Activated T-cell treated with anti-CD3 and anti-CD28 coated beads, Interleukin-2, amount 50 U/mL, for 4 hours (primary cell): ENCODE measurements at places on chromosomes 12 and 14. TPM values are rescaled to one million over a fixed set of nuclear protein-coding genes. Genes with fewer than 3 reads are reported as not detected.

GRCh38 chr12:131615326-131616042 is 95.4 kb upstream of the SFSWAP start:
- DNase-seq, result no peak

The ST8SIA1 gene
- 4.0 TPM for total RNA-seq

DNA sequence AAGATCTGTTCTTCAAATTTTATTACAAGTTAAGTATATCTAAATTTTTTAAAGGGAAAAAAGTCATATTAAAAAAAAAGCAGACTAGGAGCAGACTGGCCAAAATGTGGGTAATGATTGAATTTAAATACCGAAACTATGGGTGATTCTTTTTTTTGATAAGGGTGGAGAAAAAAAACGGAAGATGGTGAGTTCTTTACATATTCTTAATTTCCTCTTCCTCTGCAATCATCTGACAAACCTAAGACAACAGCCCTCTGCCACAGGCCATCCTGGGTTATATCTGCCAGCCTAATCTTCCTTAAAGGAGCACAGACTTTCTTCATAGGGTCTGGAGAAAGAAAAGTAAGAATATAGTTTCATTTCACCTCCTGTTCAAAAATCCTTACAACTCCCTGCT is 108.0 kb downstream of the PPP2R5E start:
- no peak for DNase-seq

- no peak for DNase-seq
These were observed 401.7 kb downstream of the TRHDE start for GRCh38 chr12:72673853-72674252.

DNA sequence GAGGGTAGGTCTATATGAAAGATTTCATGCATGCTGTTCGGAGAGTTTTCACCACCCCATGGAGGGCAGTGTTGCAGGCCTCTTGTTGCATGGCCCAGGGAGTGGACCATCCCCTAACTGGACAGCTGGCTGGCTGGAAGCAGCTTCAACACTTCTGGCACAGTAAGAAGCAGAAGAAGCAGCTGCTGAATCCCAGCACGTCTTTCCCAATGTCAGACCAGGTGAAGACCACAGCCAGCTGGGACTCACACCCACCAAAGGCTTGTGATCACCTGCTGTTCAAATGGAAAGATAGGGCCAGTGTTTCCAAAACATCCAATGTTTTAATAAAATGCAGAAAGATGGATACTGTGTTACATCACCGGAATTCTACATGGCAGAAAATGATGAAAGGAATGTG is 1423.6 kb downstream of the AACS start:
- no peak for DNase-seq

The IFNG gene
- total RNA-seq, result 61.8 TPM

DNA sequence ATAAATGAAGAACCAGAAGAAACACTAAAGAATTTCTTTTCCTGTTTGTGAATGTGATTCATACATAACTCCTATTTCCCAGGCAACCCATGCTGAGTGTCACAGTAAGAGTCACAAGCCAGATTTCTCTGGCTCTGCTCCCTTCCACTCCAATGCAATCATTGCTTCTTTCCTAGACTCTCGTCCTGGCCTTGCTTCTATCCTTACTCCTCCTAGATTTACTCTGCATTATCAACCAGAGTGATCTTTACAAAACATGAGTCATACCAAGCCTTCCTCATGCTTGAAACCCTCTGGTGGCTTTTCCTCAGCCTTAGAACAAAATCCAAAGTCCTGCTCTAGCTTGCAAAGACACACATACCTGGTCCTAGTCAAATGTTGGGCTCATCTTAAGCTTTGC is 13.3 kb downstream of the IL22 start:
- no peak for DNase-seq

DNA sequence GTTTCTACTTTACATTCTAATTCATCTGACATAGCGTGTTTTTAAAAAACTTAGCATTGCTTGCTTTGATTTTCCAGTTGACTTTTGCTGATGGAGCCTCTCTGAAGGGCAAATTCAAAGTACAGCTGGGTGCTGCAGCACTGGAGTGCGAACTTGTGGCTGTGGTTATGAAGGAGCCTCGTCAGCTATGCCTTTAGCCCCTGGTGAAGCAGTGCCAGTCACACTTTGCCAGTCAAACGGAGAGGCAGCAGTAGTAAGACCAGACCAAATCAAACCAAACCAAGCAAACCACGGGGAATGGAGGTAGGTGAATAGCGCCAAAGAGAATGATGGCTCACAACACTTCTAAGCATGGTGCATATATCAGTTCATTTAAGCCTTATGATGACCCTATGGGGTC is 15.1 kb upstream of the SLC38A2 start:
- DNase-seq, result no peak

The TBPL2 gene
- not detected for total RNA-seq

GRCh38 chr12:58156697-58157096 is 215.3 kb downstream of the ATP23 start:
- DNase-seq, result no peak

DNA sequence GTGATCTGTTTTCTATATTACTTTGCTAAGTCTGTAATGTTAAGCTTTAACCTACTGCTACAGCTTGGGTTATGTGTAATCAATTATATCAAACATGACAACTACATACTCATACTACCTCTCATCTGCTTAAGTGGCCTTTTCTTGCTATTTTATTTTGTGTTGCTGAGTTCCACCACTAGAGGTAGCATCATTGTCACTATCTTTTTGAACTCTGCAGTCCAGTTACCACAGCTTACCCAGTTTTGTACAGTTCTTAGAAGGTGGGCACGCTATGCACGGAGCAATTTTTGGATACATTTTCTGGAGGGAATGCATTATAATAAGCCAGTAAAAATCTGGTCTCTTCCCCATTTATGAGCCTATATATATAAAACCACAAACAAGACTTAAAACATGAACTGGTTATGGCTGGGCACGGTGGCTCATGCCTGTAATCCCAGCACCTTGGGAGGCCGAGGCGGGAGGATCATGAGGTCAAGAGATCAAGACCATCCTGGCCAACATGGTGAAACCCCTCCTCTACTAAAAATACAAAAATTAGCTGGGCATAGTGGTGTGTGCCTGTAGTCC is 48.5 kb downstream of the SAV1 start:
- no peak for DNase-seq
